Bone marrow (tissue), 2 donors: ENCODE measurements at places on chromosomes 2 and 18.

GRCh38 chr2:195763866-195764265 is 106.8 kb downstream of the SLC39A10 start:
- no peak for DNase-seq

- no peak for DNase-seq
These were observed 167.9 kb downstream of the TNS1 start for GRCh38 chr2:217834744-217835513.

- DNase-seq = no peak
These were observed 295.3 kb upstream of the EPAS1 start for GRCh38 chr2:46001741-46002506.

DNA sequence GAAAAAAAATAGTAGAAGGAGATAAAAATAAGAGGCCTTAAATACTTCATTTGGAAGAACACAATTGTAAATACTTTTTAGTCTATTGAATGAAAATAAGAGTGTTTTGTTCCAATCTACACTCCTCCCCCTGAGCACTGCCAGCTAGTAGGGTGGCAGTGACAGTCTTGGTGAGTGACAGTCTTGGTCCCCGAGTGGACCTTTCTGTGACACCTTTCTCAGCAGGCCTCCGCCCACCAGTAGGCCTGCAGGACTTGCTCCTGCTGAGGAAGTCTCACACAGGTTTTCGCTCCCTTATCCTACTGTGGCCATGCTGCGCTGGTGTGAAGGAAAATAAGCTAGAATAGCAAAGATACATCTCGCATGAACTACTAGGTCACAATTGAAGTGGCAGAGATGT is 666.8 kb downstream of the NR4A2 start:
- DNase-seq = no peak

DNA sequence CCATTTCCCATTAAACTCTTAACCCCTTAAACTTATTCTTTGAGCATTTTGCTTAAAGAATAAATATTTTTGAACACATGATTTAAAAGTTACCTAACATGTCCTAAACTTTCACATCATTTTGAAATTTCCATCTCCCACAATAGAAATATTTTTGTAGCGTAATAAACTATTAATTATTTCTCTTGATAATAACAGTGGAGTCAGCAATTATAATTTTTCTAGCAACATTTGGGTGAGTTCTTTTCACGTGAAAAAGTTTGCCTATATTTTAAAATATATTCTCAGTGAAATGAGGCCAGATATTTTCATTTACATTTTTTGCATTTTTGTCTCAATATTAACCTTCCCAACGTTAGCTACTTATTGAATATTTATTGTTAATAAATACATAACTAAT is 320.4 kb upstream of the CRIM1 start:
- DNase-seq = no peak

GRCh38 chr2:50315336-50315735 is 716.6 kb downstream of the NRXN1 start:
- no peak for DNase-seq
